ENCODE measurements at places on chromosomes 6 and 20.
A peak's percentile ranks its signal among the peaks of the same experiment; 100 is the strongest.

GRCh38 chr20:16017656-16018055 lies 555.6 kb downstream of the KIF16B start:
- no peak for DNase-seq

GRCh38 chr6:169096388-169096787 lies 157.3 kb downstream of the THBS2 start:
- no peak for DNase-seq

GRCh38 chr6:166341464-166341863 lies 881 bp downstream of the SFT2D1 start:
- DNase-seq: no peak

DNA sequence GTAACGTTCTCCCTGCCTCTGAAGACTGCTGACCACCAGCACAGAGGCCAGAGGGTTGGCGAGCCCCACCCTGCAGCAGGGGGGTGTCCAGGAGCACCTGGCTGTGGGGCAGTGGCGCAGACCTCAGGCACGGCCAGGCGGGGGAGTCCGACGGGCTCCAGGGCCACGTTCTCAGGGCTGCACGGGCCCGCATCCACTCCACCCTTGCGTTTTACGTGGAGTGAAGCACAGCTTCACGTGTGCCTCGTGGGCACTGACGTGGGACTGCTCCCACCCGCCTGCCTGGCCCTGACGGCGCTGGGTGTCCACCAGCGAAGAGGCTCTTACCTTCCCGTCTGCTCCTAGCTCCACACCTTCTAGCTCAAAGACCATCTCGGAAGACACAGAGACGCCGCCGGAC lies 6.9 kb downstream of the RPS21 start:
- DNase-seq: no peak

- no peak for DNase-seq
These were observed 2.2 kb downstream of the RAB5IF start for GRCh38 chr20:36607586-36608387.

GRCh38 chr6:13908955-13909381 lies 15.8 kb upstream of the RNF182 start:
- peak; percentile 79 for DNase-seq

GRCh38 chr6:9914951-9915350 lies 499.9 kb downstream of the TFAP2A start:
- DNase-seq: no peak

- DNase-seq: no peak
These were observed 106.4 kb upstream of the TAB2 start for GRCh38 chr6:149211046-149211571.

- DNase-seq: no peak
These were observed 76.1 kb downstream of the DTD1 start for GRCh38 chr20:18663932-18664331.

DNA sequence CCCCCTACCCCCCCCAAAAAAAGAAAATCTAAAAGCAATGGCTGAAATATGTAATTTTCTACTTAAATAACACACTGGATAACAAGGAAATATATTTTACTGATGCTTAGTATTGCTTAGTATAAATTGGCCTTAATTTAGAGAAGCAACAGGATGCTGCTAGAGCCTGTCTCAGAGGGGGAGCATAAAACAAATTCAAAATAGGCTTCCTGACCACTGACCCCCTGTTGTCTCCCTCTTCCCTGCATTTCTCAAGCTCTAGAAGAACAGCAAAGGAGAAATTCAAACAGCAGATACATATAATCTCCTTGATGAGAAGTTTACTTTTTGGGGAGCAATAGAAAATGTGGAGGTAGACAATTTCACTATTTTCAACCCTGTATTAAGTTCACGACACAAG lies 631.1 kb upstream of the GJE1 start:
- no peak for DNase-seq

- no peak for DNase-seq
These were observed at the start of gene NCR2 for GRCh38 chr6:41335296-41335695. TSS of gene NCR2 (plus strand) at chr6:41335608. CDS start at chr6:41335877, 269 bp downstream.

- DNase-seq: no peak
These were observed 25.8 kb downstream of the SYNDIG1 start for GRCh38 chr20:24495266-24495665.

DNA sequence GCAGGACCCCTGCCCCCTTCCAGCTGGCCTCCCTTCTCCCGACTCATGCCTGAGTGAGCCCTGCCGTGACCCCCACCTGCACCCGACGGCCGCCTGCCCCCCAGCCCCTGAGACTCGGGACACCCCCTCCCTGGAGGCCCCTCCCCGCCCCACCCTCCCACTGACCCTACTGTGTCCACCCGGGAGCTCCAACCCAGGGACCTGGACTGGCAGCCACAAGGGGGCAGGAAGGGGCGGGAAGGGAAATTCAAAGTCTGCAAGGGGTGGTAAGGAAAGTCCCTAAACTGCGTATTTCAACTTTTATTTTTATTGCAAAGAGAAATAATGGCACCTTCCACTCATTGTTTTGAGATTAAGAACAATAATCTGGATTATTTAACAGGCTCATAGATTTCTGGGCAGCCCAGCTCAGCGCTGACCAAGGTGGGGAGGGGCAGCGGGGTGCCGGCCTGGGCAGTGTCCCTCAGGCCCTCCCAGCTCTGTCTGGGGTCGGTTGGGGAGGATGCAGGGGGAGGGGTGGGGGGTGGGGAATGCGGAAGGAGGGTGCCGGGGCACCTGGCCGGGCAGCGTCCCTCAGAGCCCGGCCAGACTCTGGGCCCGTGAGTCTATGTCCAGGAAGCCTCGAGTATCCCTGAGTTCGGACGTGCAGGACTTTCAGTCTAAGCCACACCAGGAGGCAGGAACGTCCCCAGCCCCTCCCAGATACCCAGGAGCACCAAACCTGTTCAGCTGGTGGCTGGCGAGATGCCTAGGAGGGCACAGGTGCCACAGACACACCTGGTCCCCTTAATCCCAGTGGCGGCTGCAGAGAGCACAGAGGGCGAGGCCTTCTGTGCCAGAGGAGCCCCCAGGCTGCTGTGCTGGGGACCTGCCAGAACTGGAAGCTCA lies 1.3 kb upstream of the PTK6 start:
- no peak for DNase-seq

DNA sequence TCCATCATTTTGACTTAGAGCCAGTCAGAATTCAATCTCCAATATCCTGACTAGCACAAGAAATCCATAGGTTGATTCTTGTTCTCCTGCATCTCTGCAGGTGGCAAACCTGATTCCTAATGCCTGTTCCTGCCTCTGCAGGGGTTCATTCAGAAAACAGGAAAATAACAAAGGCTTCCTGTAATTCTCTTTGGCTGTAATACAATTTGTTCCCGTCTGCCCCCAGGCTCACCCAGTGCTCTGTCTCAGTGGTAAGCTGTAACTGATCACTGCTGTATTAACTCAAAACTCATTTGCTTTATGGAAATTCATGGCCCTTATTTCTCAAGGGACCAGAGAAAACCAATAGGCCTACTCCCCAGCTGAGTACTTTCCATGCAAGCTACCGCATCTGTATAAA lies 88.6 kb downstream of the OPRM1 start:
- no peak for DNase-seq

DNA sequence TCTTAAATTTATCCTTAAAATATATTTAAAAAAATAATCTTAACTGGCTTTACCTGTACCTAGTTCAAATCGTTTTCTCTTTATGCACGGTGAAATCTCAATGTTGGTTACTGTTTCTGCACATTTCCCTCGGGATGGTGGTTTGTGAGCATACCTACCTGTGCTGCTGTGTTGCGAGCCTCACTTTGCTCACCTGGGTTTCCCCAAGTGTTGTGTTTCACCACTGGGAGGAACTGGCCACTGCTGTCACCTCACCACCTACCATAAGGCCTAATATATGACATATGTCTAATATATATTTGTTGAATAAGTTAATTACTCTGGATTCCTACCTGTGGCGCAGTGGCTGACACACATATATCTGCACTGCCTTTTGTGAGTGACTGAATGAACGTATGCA lies 493.5 kb upstream of the FLRT3 start:
- no peak for DNase-seq

- DNase-seq: no peak
These were observed 50.8 kb downstream of the FKBP5 start for GRCh38 chr6:35637911-35638310.

DNA sequence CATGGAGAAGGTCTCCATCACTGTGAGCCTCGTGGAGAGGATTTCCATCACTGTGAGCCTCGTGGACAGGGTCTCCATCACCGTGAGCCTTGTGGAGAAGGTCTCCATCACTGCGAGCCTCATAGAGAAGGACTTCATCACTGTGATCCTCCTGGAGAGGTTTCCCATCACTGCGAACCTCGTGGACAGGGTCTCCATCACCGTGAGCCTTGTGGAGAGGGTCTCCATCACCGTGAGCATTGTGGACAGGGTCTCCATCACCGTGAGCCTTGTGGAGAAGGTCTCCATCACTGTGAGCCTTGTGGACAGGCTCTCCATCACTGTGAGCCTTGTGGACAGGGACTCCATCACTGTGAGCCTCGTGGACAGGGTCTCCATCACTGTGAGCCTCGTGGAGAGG lies 140.4 kb downstream of the ERMARD start:
- no peak for DNase-seq

- DNase-seq: no peak
These were observed 110.8 kb downstream of the ERMARD start for GRCh38 chr6:169862043-169862891.

DNA sequence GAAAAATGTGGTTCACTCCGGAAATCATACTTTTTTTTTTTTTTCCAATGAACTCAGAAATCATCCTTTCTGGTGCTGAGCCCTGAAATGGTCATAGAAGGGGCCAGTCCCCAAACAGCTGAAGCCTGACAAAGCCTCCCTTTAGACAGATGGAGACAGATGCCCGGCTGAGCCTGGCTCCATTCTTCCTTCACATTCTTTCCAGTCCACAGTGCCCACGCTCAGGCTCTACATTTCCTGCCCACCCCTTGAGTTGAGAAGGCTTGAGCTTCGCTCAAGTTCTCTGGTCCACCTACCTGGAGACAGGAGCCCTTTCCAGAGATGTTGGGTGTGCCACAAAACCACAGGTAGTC lies 41.2 kb downstream of the KCNK5 start:
- DNase-seq: no peak

GRCh38 chr20:61331543-61331942 lies 79.5 kb downstream of the CDH4 start:
- DNase-seq: no peak

DNA sequence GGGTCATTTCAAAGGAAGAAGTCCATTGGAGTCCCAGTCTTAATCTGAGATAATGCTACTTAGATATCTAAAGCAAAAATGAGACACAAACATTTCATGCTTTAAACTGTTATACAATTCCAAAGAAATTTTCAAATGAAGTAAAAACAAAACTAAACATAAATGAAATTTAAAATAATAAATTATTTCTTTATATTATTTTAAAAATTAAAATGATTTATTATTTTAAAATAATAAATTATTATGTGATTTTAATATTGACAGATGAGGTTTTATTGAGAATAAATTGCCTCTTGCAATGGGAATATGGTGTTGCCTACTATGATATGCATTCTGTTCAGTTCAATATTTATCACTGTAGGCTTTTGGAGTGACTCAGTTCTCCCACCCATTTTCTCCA lies 93.7 kb upstream of the BACH2 start:
- no peak for DNase-seq

- no peak for DNase-seq
These were observed 27.0 kb upstream of the TRAF3IP2 start for GRCh38 chr6:111632468-111633247.

DNA sequence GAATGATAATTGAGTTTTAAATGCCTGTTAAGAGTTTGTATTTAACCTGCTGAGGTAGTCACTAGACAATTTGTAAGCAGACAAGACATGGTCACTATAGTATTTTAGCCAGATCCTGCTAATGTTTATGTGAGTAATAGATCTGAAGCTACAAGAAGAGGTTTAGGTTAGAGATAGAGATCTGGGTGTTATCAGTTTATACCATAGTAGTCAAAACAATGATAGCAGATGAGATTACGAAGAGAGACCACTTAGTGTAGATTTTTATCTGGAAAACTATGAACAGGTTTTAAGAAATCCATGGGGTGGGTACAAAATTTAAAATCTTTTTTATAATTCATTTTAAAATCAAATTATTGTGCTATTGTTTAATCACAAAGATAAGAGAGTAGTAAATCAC lies 47.5 kb downstream of the PHIP start:
- DNase-seq: no peak

- DNase-seq: no peak
These were observed 74.6 kb upstream of the SLC22A23 start for GRCh38 chr6:3531481-3531880.

- DNase-seq: no peak
These were observed 159.0 kb downstream of the GMDS start for GRCh38 chr6:2086326-2086965.

DNA sequence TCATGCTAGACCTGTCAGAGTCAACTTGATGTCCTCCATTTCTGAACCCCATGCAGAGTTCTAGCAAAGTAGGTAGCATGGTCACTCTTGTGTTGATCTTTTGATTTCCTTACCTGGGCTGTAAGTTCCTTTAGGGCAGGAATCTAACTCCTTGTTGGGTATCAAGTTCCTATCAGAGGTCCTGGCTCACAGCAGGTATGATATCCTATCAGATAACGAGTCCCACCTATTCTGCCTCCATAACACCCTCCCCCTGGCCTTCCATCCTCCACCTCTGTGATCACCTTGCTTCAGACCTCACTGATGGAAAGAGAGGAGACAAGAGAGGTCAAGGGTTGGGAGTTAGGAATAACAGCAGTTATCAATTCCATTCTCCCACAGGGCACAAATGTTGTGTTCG lies 76.1 kb downstream of the CDC40 start:
- no peak for DNase-seq

DNA sequence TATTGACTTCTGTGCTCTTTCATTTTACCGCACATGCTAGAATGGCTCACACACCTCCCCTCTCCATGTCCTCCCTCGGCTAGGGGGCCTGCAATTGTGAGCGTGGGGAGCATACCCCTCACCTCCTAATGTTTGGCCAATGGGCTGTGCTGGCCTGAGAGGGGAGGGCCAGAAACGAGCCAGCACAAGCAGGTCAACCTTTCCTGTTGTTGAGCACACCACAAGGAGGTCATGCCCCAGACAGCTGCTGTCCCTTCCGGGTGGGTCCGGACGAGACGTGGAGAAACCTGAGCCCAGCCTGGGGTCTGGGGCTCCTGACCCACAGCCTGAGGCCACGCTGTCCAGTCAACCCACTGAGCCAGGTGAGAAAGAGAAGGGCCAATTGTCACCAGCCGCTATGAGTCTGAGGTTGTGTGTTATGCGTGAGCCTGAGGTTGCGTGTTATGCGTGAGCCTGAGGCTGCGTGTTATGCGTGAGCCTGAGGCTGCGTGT lies 77.4 kb downstream of the TTLL2 start:
- DNase-seq: no peak

GRCh38 chr6:28322661-28323060 lies 13.3 kb downstream of the ZSCAN31 start:
- peak; percentile 5 for DNase-seq

DNA sequence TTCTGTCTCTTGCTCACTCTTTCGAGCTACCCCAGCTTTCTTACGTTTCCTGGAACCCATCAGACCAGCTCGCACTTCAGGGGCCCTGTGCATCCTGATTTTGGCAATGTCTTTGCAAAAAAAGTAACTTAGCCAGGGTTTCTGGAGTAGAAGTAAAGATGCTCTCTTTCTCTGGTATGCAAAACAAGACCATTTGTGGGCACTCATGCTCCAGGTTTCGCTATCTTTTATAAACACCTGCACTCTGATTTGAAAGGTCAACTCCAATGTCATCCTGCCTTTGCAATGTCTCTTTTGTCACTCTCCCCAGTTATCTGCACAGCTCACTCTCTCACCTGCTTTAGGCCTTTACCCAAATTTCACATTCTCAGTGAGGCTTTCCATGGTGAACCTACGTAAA lies 869.1 kb downstream of the QKI start:
- no peak for DNase-seq
